ENCODE measurements at places on chromosomes 5 and 9.
A peak's percentile ranks its signal among the peaks of the same experiment; 100 is the strongest.

- no peak overlapping the region for H3K27ac ChIP-seq
- H3K4me1 ChIP-seq: no peaks in the 10 kb centered on the region
- no peaks in the 10 kb centered on the region for H3K36me3 ChIP-seq
- H3K27me3 ChIP-seq: no peaks in the 10 kb centered on the region
- no peak for DNase-seq
- H3K4me3 ChIP-seq: no peak overlapping the region
These were observed 299.7 kb downstream of the CWC27 start for GRCh38 chr5:65068410-65068809.

DNA sequence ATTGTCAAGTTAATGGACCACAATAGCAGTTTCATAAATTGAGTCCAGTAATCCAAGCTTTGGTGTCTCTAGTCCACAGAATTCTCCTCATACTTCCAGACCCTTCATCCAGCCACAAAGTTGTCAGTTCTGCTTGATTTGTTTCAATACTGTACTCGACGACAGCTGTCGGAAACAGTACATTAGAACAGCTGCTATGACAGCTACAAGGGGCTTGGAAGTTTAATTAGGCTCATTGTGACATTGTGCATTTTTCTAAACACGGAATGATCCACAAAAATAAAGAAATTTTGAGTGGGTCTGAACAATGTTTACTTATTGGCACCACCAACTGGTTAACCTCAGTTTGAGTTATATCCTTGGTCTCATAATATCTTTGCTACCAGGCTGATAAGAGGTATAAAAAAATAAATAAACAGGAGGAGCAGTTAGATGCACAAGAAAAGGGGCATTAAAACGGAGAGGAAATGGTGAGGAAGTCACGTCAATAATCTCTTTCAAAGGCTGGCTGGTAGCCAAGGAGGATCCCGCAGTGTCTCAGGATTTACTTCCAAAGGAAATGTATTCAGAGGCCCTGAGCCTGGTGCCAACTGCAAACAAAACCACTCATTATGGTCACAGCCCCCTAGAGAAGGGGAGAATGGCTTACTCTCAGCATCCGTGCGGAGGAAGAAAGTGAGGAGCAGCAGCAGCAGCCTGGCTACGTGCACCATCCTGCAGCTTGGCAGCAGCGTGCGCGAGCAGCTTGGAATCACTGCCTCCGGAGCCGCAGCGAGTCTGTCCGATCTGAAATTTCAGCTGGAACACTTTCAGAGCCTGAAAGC lies 933.8 kb upstream of the DMAC1 start:
- H3K4me1 ChIP-seq: no peaks in the 10 kb centered on the region
- peak overlapping the region; percentile 65 for H3K27ac ChIP-seq
- H3K4me3 ChIP-seq: no peak overlapping the region
- DNase-seq: peak; percentile 64
- no peaks in the 10 kb centered on the region for H3K27me3 ChIP-seq
- no peaks in the 10 kb centered on the region for H3K36me3 ChIP-seq

DNA sequence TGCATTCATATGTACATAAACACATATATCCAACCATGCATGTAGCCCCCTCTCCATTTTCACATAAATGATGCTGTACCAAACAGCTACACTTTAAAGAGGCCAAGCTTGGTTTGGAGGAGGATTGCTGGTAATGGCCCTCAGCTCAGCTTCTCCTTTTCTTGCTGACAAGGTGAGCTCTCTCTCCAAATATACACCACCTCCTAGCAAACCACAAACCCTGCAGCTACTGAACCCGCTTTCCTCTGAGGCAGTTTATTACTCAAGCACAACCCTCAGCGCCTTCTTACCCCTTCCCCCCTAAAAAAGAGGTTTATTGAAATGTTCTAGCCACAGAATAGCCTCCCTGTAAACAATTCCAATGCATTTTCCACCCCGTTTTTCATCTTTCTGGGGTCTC lies 54.0 kb downstream of the ALG2 start:
- H3K36me3 ChIP-seq: no peaks in the 10 kb centered on the region
- no peaks in the 10 kb centered on the region for H3K27me3 ChIP-seq
- H3K4me1 ChIP-seq: peaks cover 26% of the 10 kb centered on the region
- DNase-seq: no peak

GRCh38 chr5:158245513-158245912 lies 386.6 kb upstream of the CLINT1 start:
- peaks cover 6% of the 10 kb centered on the region for H3K27me3 ChIP-seq
- no peak overlapping the region for H3K27ac ChIP-seq
- no peaks in the 10 kb centered on the region for H3K4me1 ChIP-seq
- H3K4me3 ChIP-seq: no peak overlapping the region

GRCh38 chr5:122501089-122501435 lies 189.0 kb downstream of the SNCAIP start:
- H3K36me3 ChIP-seq: no peaks in the 10 kb centered on the region
- no peaks in the 10 kb centered on the region for H3K27me3 ChIP-seq
- no peak overlapping the region for H3K27ac ChIP-seq
- no peak for DNase-seq
- peaks cover 8% of the 10 kb centered on the region for H3K4me1 ChIP-seq
- H3K4me3 ChIP-seq: no peak overlapping the region

- DNase-seq: no peak
- H3K4me1 ChIP-seq: no peaks in the 10 kb centered on the region
- no peaks in the 10 kb centered on the region for H3K36me3 ChIP-seq
- no peak overlapping the region for H3K4me3 ChIP-seq
- H3K27me3 ChIP-seq: no peaks in the 10 kb centered on the region
These were observed 188.0 kb upstream of the ADCY2 start for GRCh38 chr5:7207979-7208378.

- H3K27ac ChIP-seq: no peak overlapping the region
- no peaks in the 10 kb centered on the region for H3K36me3 ChIP-seq
- H3K4me1 ChIP-seq: no peaks in the 10 kb centered on the region
- H3K4me3 ChIP-seq: no peak overlapping the region
- no peaks in the 10 kb centered on the region for H3K27me3 ChIP-seq
These were observed 89.5 kb upstream of the MAP3K1 start for GRCh38 chr5:56725711-56726411.

- H3K4me3 ChIP-seq: no peak overlapping the region
- H3K4me1 ChIP-seq: no peaks in the 10 kb centered on the region
- no peaks in the 10 kb centered on the region for H3K27me3 ChIP-seq
These were observed 471.9 kb downstream of the MTRR start for GRCh38 chr5:8340739-8341344.

DNA sequence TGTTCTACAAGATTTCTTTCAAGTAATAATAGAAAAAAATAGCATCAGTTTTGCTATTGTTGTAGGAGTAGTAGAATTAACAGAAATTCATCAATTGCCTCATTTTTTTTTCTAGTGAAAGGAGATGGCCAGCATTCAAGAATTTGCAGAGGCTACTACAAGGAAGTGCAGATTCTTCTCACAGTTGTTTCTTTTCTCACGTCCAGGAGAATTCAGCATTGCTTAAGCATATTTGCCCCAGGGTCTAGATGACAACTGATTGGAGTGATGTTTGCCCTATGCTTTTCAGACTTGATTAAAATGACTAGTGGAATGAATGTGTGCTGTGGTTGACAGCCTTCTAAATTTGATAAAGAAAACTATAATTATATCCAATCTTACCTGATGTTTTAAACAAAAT lies 46.6 kb upstream of the SLC12A2 start:
- no peak overlapping the region for H3K27ac ChIP-seq
- DNase-seq: no peak
- H3K4me1 ChIP-seq: no peaks in the 10 kb centered on the region
- no peak overlapping the region for H3K4me3 ChIP-seq
- H3K27me3 ChIP-seq: no peaks in the 10 kb centered on the region

DNA sequence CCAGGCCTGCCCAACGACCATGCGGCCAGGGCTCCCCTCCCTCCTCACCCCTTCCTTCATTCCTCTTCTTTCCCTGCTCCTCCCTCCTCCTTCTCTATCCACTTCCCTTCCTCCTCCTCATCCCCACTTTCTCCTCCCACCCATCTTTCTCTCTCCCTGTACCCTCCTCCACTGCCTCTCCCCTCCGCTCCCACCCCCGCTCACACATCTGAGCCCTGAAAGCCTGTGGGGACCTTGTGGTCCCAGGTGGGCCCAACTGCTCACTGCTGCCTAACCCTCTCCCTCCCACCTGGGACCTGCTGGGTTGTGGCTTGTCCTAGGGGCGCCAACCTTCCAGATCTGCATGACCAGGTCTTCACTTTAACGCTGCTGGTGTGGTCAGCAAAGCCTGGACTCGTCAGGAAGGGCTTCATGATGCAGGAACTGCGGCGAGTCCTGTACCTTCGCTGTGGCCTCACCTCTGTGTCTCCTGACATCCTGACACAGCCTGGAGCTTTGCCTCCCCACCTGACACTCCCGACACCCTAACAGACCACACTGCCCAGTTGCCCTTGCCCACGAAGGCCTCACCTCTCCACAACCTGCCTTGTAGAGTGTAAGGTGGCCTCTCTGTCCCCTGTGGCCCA lies 34.6 kb downstream of the C5orf15 start:
- H3K4me1 ChIP-seq: peaks cover 4% of the 10 kb centered on the region
- H3K36me3 ChIP-seq: no peaks in the 10 kb centered on the region
- H3K27ac ChIP-seq: no peak overlapping the region
- no peak for DNase-seq
- H3K4me3 ChIP-seq: no peak overlapping the region
- H3K27me3 ChIP-seq: no peaks in the 10 kb centered on the region

GRCh38 chr9:126303488-126303887 lies 23.1 kb upstream of the MVB12B start:
- H3K27ac ChIP-seq: no peak overlapping the region
- no peaks in the 10 kb centered on the region for H3K36me3 ChIP-seq
- H3K27me3 ChIP-seq: no peaks in the 10 kb centered on the region
- DNase-seq: peak; percentile 69
- no peak overlapping the region for H3K4me3 ChIP-seq

All from endodermal cell (in vitro differentiated cells).